ENCODE measurements at places on chromosomes 6 and 20. TPM values are rescaled to one million over a fixed set of nuclear protein-coding genes. Genes with fewer than 3 reads are reported as not detected.

GRCh38 chr20:4472906-4473305 is 248.8 kb upstream of the PRND start:
- peak; percentile 54 for DNase-seq

- no peak for DNase-seq
Observed at GRCh38 chr20:32564921-32565734, 20.0 kb downstream of the NOL4L start.

The ZNF334 gene
- total RNA-seq = 5.0 TPM

- peak; percentile 73 for DNase-seq
Observed at GRCh38 chr6:149043476-149044130, 273.9 kb upstream of the TAB2 start.

DNA sequence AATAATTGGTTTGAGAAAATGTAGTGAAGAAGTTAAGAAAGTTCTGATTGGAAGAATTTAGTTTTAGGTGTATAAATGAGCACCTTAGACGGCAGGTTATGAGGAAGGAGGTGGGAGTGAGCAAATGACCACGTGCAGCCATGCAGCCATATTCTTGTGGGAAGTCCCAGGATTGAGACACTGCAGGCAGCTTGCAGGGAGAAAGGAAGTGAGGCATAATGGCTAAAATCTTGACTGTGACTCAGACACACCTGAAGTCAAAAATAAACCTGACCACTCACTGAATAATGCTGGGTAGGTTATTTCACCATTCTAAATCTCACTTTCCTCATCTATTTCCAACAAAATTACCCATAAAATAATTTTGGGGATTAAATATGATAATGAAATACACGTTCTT is 16.6 kb downstream of the DSE start:
- no peak for DNase-seq

GRCh38 chr6:130958468-130958867 is 104.6 kb downstream of the EPB41L2 start:
- DNase-seq = no peak

GRCh38 chr6:139540276-139540675 is 165.8 kb upstream of the CITED2 start:
- DNase-seq = no peak

DNA sequence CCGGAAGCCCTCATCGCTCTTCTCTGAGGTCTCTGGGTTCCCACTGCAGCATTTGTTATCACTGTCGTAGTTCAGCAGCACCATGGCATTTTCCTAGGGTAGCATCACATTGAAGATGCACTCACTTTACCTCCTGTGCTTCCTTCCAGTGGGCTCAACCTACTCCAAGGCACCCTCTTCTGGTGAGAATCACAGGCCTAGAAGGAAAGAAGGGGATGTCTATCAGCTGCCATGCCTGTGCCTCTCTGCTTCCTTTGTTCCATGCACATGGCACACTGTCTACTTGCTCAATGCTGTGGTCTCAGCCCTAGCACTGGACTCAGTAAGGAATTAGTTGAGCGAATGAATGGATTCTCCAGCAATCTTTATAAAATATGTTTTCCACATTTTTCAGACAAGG is 22.6 kb downstream of the CST4 start:
- peak; percentile 14 for DNase-seq

The ZBTB22 gene
- total RNA-seq = 18.6 TPM

GRCh38 chr6:149891259-149891658 is 6.7 kb downstream of the RAET1E start:
- no peak for DNase-seq

GRCh38 chr6:137543114-137543513 is 48.9 kb upstream of the OLIG3 start:
- DNase-seq = no peak

DNA sequence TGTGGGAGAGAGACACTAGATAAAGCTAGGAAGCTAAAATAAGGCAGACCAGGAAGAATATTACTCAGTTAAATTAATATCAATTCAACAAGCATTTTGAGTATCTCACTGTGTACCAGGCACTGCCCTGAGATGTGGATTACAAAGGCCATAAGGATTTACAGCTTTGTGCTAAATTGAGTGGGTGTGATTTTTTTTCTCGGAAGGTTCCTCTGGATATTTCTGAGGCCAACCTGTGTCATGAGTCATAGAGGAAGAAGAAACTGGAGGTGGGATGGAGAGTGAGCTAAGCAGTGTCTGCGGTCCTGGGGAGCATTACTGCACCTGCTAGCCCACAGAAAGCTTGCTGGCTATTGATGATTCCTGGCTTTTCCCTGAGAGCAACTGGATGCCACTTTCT is 135.2 kb downstream of the RFPL4B start:
- DNase-seq = no peak

DNA sequence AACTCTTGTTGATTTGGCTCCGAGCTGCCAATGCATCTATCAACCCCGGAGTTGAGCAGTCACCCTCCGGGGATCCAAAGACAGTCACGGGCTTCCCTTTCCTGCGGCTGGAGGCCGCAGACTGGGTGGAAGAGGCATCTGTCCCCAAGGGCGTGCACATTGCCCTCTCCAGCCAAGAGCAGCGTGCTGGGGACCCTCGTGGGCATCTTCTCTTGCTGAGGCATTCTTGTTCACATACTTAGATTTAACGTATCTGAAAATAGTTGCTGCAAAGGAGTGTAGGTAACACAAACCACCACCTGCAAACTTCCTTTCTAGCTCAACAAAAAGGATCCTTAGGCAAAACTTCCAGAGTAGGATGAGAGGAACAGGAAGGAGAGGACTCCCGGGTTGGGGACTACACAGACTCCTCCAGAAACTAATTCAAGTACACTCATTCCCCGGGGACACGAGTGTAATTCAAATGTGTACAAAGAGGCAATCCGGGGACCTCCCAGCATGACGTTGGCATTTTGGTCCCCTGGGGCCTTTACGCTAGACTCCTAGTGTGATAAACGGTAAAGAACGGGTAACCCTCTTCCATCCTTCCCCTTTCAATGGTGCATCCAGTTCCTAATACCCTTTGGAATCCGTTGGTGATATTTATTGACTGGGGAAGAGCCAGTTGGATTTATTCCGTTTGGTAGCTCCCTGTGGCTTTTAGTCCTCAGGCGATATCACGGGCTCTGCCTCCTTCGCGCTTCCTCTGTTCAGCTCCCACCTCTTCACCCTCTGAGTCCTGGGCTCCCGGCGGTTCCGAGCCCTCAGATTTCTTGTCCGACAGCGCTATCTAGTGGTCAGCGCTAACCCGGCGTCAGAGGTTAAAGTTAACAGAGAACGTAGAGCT is 2.7 kb upstream of the COL12A1 start:
- DNase-seq = peak; percentile 90

DNA sequence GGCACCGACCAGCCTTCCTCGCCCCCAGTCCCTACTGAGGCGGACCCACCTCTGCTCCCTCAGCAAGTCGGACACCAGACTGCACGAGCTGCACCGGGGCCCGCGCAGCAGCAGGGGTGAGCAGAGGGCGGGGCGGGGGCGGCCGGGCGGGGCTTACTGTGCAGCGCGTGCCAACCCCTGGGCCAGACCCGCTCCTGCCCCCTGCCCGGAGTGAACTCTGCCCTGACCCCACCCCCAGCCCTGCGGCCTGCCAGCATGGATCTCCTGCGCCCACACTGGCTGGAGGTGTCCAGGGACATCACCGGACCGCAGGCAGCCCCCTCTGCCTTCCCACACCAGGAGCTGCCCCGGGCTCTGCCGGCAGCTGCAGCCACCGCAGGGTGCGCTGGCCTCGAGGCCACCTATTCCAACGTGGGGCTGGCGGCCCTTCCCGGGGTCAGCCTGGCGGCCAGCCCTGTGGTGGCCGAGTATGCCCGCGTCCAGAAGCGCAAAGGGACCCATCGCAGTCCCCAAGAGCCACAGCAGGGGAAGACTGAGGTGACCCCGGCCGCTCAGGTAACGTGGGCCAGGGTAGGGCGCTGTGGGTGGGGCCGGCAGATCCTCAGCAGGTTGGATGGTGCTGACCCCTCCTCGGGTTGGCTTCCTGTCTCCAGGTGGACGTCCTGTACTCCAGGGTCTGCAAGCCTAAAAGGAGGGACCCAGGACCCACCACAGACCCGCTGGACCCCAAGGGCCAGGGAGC is 1.5 kb upstream of the SLC2A4RG start:
- DNase-seq = peak; percentile 86

The LY6G6D gene
- total RNA-seq = not detected

DNA sequence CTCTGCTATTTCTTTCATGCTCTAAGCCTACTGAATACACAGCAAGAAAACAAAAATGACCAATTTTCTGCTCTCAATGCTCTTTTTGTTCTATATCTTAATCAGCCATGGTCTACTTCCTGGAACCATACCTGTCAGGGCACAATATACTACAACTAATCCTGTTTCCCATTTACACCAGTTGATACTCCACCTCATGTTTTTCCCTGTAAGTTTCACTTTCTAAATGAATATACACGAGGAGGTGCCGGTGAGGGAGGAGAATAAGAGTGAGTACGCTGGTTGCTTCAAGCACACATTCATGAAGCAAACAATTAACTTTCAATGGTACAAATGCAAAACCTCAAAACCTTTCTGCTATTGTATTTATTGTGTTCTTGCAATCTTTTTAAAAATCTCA is 443.1 kb upstream of the ID4 start:
- no peak for DNase-seq

The LY86 gene
- not detected for total RNA-seq

The BMP2 gene
- total RNA-seq = 1.8 TPM

The DSP gene
- 119 TPM for total RNA-seq

DNA sequence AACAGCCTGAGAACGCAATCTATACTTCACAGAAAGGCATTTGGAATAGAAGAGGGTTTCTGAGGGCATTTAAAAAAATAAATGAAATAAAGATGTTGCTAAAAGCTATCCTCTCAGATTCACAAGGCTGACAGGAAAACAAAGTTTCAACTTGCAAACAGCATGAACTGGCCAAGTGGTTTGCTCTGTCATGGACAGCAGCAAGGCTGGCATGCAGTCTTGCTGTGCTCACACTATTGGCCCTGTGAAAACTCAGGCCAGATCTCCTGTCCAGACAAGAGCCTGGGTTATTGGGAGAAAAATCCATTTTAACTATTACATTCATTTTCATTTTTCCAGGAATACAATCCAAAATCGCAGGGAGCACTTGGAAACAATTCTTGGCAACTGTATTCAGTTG is 506.2 kb upstream of the SLC35B3 start:
- no peak for DNase-seq

DNA sequence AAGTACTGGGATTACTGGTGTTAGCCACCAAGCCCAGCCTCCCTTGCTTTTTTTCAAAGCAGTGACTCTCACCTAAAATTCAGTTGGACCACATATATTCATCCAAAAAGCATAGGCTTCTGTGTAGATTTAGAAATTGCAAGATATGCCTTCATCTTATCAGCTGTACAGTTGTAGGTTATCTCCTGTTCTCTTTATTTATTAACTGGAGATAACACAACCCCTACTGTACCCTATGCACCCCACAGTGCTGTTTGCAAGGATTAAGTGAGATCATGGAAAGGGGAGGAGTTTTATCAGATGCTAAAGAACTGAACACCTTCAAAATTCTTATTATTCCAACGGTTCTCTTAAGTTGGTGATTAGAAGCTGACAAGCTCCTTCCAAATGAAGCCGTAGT is 164.4 kb upstream of the JARID2 start:
- no peak for DNase-seq

- DNase-seq = peak; percentile 78
Observed at GRCh38 chr6:69866770-69867638, 648 bp downstream of the COL19A1 start.

The HM13 gene
- total RNA-seq = 85.8 TPM

- DNase-seq = no peak
Observed at GRCh38 chr20:57008217-57008616, 258.2 kb downstream of the BMP7 start.

DNA sequence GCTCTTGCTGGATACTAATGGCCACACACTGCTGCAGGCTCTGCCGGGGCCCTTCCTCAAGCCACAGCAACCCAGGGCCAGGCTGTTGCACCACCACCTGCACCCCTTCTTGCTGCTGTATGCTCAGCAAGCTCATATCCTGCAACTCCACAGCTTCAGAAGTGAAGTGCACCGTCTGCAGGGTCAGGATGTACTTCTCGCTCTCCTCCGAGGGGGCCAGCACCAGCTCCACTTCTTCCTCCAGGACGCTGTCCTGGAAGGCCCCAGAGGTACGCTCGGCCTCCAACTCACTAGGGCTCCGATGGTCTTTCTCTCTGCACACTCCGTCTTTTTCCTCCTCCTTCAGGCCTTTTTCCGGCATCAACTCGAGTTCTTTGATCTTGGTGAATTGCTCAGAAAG is 1.2 kb downstream of the CTCFL start:
- no peak for DNase-seq

- DNase-seq = peak; percentile 83
Observed at GRCh38 chr20:49028684-49029083, 17.4 kb upstream of the CSE1L start.

GRCh38 chr6:132334521-132334885 is 66.8 kb downstream of the MOXD1 start:
- DNase-seq = no peak

The PRPF6 gene
- total RNA-seq = 47.1 TPM

DNA sequence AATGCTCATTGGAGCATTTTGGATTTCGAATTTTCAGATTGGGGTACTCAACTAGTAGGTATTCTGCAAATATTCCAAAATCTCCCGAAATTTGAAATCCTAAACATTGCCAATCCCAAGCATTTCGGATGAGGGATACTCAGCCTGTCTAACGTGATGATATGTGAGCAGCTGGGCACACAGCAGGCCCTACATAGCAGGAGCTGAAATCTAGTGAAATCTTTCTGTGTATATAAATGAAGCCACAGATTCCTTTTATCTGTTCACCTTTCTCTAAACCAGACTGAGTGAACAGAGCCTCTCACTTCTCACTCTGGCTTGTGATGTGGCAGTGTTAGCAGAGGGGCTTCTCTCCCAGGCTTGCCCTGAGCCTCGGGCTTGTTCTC is 17.8 kb downstream of the STX16 start:
- no peak for DNase-seq

The TRERF1 gene
- total RNA-seq = 4.7 TPM

DNA sequence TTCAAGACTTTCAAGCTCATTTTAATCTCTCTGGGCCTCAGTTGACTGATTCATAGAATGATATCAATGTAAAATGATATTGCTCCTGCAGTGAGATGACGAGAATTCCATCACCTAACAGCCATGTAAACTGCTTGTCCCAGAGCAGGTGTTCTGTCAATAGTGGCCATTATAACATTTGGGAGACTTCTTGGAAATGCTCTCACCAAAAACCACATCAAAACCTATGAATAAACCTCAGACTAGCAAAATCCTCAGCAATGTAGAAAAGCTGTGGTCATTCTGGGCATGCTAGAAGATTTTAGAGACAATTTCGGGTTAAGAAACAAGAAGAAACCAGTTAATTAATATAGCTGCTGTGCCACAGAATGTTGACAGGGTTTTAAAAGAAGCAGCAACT is 225.4 kb downstream of the FRK start:
- no peak for DNase-seq

- DNase-seq = no peak
Observed at GRCh38 chr6:11271228-11272020, 39.0 kb upstream of the NEDD9 start.

GRCh38 chr20:32444474-32445220 is 86.5 kb downstream of the ASXL1 start:
- peak; percentile 45 for DNase-seq
